Spinal cord (tissue), 10 donors: ENCODE measurements at places on chromosomes 12 and 14. TPM values are rescaled to one million over a fixed set of nuclear protein-coding genes. Genes with fewer than 3 reads are reported as not detected.

Gene CLEC2A
- not detected for total RNA-seq

Gene DTX1
- total RNA-seq, result 14.4 TPM

Gene KRT71
- total RNA-seq, result 0.06 TPM

Gene CIT
- 51.0 TPM for total RNA-seq

Gene SMCO2
- total RNA-seq, result 0.99 TPM

Gene OR10G2
- not detected for total RNA-seq

Gene TTC6
- total RNA-seq, result 4.2 TPM

Gene KIF26A
- total RNA-seq, result 15.5 TPM

Gene ANKS1B
- total RNA-seq, result 131 TPM

Gene CBLN3
- 2.4 TPM for total RNA-seq

Gene KLHL33
- 2.1 TPM for total RNA-seq
